ENCODE measurements at places on chromosomes 16 and 17.

- DNase-seq, result no peak
Observed at GRCh38 chr17:76934561-76935320, 66.5 kb downstream of the MGAT5B start.

GRCh38 chr16:48252013-48252412 lies 4.7 kb upstream of the ABCC11 start:
- no peak for DNase-seq

DNA sequence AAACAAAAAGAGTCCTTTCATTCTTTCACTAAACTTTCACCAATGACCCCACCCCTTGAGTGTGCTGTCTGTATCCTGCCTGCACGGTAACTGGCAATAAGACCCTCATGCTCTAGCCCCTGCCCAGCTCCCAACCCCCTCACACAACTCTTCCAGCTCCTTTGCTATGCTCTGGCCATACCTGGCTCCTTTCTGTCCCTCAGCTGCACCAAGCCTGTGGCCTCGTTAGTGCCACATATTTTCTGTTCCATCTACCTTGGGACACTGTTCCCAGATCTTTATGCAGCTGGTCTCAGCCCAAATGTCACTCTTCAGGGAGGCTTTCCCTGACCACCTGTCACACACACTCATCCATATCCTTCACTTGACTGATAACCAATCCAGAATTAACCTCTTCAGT lies 47.3 kb downstream of the C16orf82 start:
- no peak for DNase-seq

GRCh38 chr17:33968350-33969044 lies 286.6 kb upstream of the CCL2 start:
- DNase-seq, result peak; percentile 11

GRCh38 chr16:85853547-85854545 lies 45.1 kb upstream of the IRF8 start:
- DNase-seq, result no peak

DNA sequence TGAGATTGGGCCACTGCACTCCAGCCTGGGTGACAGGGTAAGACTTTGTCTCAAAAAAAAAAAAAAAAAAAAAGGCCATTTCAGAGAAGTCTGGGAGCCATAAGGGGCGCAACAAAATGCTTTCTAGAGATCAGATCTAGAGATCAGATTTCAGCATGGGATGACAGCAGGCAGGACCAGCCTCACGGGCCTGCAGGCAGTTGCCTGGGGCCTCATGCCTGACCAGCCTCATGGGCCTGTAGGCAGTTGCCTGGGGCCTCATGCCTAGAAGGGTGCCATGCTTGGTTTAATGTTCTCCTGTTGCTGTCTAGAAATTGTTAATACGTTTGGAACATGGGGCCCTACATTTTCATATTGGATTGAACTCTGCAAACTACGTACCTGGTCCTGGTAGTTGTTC lies 59.4 kb downstream of the MARF1 start:
- no peak for DNase-seq

- no peak for DNase-seq
Observed at GRCh38 chr17:2295575-2295974, 8.0 kb downstream of the SMG6 start.

DNA sequence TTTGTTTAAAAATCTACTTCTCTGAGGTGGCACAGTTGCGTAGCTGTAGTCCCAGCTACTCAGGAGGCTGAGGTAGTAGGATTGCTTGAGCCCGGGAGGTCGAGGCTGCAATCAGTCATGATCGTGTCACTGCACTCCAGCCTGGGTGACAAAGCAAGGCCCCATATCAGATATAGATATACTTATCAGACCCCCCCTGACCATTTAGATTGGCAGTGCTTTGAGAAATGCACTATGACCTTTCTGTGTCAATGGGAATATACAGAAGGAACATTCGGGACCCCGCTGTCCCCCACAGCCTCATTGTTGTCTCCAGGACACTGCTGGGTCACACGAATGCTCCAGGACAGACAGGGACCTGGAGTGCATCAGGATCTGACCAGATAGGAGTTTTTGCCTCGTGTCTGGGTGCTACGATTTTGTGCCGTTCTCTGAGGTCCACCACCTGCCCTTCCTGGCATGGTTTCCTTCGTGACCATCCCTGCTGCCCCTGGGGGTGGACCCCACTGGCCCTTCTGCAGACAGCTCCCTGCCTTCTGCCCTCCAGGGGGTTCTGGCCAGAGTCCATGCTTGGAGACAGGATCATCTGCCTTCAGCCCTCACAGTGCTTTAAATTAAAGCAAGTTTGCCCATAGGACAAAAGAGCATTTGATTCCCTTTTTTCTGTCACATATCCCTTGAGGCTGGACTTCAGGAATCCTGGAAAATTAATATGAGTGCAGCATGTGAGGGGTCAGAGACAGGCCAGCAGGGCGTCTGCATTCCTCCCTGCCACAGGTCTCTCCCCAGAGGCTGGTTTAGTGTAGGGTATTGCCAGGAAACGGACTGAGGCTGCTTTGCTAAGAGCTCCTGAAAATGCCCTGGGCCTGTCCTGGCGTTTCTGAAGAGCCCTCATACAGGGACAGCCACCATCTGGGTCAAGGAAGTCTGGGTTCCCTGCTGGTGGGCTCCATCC lies 19.3 kb downstream of the PLD6 start:
- no peak for DNase-seq

DNA sequence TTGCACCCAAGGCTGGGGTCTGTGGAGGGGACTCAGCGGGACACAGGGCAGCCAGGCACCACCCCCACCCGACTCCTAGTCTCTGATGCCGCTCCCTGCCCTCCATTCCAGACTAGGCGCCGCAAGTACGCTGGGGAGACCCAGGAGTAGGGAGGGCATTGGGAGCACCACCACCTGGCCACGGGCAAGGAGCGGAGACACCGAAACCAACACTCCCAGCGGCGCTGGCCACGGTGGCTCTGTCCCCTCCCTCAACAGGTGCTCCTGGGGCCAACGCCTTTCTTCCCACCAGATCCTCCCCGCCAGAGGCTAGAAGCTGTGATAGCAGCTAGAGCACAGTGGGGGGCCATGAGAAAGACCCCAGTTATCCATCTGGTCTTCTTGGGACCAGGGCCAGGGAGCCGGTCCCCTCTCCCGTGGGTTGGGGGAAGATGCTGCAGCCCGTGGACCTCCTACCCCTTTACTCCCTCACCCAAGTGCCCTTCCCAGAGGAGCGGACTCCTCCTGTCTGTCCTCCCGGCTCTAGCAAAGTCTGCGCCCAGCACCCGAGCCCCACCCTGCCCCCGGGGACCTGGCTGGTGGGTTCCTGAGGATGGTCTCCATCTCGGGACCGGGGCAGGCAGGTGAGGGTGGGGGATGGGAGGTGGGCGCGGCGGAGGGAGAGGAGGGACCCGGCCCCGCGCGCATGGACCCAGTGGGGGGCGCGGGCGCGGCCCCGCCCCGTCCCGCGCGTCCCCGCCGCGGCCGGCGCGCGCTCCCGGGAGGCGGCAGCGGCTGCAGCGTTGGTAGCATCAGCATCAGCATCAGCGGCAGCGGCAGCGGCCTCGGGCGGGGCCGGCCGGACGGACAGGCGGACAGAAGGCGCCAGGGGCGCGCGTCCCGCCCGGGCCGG lies at the start of gene SYNGR3:
SYNGR3 (plus strand) TSS at position 762 of the 892 bp plus-strand sequence. CDS start 133 bp downstream, outside the sequence.
- no peak for DNase-seq

- no peak for DNase-seq
Observed at GRCh38 chr16:16033208-16033717, 83.8 kb downstream of the ABCC1 start.

DNA sequence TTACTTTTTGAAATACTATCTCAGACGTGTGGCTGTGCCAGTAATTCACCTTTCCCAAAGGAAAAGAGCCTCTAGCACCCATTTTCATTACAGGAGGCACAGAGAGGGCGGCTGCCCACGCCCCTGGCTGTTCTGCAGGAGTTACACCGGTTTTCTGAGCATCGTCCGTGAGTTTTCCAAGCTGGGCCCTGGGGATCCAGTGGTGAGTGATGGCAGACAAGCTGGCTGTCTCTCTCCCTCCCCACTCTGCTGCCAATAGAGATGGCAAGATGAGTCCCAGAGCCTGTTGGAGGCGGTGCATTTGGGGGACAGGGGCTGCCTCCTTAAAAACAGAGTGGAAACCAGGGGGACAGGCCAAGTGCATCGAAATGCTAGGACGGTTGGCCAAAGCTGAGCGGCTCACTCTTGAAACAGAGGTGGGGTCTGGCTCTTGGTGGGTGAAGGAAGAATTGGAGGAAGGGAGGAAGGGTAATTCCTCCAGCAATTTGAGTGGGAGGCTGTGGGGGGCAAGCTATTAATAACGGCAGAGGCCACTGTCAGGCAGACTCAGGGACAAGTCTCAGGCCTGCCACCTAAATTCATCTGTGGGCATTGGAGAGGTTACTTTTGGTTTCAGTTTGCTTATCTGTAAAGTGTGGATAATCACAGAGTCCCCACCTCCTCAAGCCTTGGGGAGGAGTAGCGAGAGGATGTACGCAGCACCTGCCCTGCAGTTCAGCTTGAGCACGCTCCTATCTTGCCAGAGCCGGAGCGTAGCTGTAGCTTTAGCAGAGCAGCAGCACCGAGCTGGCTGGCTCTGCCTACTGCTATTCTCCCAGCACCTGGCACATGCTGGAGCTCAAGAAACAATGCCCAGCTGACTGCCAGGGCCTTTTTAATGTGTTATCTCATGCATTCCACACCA lies 7.5 kb upstream of the NOS2 start:
- no peak for DNase-seq

- peak; percentile 47 for DNase-seq
Observed at GRCh38 chr16:69703638-69704037, 22.7 kb downstream of the NQO1 start.

GRCh38 chr17:79977708-79978547 lies 57.7 kb downstream of the TBC1D16 start:
- no peak for DNase-seq

DNA sequence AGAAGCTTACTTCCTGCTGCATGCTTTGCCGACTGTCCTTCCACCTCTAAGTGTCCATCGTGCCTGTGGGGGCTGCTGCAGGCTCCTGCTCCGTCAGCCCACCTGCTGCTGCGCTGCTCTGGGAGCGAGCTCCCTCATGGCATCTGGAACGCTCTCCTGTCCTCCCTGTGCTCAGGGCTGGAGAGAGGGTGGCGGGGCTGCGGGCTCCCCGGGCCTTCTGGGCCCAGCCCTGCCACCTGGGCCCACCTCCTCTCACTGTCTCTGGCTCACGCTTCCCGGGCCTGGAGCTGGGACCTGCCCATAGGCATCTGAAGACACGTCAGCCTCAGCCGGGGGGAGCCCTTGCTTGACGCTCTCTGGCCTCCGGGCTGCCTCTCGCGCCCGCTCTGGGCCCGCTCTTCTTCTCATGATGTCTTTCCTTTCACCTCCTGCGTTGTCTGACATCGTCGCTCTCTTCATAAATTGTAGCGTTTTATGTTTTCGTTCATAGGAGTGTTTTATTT lies 27.0 kb downstream of the NME3 start:
- DNase-seq, result no peak

- DNase-seq, result peak; percentile 66
Observed at GRCh38 chr17:81870131-81870980, 781 bp downstream of the ARHGDIA start.

DNA sequence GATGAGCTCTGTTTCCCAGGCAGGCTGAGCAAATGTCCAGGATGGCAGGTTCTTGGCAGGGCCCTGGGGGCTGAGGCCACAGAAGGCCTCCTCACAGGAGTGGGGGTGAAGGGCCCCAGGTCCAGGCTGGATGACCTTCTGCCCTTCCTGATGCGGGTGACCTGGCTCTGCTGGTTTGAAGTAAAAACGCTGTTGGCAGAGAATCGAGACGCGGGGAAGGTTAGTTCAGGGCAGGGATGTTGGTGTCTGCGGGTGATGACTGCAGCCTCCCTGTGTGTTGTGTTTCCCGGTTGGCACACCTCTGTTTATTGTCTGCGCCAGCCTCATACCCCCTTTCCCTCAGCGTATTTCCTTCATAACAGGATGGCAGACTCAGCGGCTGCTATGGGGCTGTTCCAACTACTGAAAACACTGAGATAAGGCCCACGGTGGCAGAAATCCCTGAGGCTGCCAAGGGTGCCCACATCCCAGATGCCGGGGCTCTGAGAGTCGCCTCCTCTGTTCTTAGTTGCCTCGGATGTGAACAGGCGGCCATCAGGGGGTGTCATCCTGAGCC lies 104.6 kb downstream of the METRNL start:
- no peak for DNase-seq

DNA sequence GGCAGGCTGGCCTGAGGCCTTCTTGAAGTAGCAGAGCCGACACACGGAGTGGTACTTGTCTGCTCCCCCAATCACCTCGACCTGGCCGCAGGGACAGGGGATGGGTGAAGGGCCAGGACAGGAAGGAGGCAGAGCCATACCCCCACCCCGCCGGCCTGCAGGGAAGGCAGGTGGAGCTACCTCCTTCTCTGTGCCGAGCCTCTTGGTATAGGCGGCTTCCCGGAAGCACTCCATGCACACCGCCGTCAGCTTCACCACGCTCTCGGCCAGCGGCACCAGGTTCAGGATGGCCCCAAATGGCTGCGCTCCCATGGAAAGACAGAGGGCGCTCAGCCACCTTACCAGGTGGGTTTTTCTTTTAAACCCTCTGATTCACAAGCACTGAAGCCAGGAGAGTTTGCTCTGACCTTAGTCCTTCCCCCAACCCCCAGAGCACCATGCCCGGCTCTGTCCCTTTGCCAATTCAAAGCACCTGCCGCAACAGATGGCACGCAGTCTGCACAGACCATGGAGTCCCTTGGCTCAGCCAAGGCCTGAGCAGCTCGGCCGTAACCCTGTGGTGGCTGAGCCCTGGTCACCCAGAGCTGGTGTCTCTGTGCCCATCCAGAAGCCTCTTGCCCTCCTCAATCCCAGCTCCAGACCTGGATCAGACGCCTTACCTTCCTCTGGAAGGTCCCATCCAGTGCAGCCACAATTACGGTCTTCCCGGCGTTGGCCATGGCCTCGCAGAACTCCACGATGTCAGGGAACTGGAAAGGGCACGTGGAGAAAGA lies 6.7 kb downstream of the SYNGR2 start:
- no peak for DNase-seq

- no peak for DNase-seq
Observed at GRCh38 chr16:49469930-49470451, 96.4 kb downstream of the C16orf78 start.

DNA sequence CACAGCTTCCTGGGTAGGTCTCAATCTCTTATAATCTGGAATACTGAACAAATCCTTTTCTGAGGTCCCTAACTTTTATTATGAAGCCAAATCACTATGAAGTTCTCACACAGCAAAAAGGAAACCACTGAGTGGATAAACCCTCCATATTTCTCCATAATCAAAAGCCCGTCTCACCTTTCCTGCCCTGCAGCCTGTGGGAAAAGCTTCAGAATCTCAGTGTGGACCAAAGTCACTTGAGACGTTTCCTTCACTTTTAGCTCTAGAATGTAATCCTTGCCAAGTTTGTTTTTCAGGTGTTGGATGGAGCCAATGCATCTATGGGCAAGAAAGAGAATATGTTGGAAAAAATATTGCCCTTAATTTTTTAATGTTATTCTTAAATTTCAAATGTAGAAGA lies 22.0 kb upstream of the ABCA9 start:
- DNase-seq, result no peak

DNA sequence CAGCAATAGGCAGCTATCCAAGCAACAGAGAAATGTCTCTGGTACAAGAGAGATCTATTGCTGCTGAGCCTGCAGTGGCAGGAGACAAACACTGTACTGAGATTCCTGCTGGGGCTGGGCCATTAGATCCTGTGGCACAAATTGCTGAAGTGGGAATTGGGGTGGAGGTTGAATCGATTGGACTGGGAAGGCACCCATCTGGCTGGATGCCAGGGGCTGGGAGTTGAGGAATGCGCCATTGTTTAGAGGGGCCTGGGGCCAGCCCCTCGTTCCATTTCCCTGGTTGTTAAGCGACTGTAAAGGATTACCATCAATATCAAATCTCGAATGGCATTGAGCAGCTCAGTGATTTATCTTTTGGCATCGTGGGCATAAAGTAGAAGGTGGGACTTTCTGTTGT lies 54.1 kb upstream of the ARL4D start:
- no peak for DNase-seq

Measured in fibroblast of lung (primary cell).